ENCODE measurements at places on chromosomes 13 and 19.
A peak's percentile ranks its signal among the peaks of the same experiment; 100 is the strongest.

DNA sequence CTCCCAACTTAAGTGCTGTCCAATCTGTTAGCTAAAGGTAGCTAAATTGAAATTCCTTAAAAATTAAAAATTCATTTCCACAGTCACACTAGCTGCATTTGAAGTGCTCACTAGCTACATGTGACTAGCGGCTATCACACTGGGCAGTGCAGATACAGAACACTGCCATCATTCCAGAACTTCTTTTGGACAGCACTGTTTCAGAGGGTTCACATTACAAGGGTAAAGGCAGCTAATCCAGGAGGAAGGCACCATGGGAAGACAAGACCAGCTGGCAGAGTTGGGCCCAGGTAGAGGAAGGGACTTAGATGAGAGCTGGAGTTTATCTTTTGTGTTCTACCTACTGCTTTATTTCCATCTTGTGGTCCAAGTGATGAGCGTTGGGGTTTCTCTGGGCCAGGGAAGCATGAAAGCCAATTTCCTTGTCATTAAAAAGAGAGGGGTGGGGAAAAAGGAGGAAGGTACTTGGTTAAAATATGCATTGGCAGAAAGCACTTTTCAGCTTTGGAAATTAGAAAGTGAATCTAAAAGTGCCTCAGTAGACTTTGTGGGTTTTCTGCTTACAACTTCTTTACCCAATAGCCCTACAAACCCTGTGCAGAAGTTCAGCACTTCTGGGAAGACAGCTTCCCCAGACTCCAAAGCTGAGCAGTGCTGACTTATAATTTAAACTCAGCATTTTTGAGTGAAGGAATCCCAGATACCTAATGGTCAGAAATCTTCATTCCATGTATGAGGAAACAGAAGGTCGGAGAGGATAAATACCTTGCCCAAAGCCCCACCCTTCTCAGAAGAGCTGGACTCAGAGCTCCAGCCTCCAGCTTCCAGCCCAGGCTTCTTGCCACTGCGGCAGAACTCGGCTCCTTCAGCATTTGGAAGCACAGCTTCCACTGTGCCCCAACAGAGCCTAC lies 49.5 kb downstream of the ATP7B start:
- no peak for DNase-seq

DNA sequence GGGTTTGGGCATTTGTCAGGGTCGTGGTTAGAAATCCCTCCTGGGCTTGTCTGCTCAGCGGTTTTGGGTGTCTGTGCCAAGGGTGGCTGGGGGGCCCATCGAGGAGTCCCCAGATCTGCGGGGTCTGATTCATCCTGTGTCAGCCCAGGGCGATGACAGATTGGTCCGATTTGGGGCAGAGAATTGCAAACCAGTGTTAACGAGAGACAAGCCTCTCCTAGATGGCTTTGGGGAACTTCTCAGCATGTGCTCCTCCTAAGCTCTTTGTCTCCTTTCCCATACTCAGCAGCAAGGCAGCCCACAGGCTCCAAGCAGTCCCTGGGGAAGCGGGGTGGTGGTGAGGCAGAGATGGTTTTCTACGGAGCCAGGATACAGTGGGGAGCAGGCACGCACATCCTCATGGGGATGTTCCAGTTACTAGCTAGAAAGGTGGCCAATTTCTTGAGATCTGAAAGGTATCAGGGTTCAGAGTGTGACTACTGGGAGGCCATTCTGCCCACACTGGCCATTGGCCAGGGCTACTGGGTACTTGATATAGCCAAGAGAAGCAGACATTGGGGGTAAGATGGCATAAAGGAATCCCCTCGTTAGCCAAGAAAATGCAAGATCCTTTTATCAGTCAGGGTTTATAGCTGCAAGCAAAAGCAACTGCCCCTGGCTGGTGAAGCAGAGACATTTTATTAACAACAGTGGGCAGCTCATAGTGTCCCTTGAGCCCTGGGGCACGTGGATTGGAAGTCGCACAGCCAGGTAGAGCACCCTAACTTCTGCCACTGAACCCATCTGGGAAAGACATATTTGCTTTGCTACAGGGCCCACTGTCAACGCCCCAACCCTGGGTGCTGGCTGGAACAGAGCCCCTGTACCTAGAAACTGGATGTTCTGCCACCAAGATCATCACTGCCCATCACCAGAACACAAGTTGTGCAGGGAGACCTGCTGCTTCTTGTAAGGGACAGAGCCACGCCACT lies 63.6 kb downstream of the RGCC start:
- no peak for DNase-seq

DNA sequence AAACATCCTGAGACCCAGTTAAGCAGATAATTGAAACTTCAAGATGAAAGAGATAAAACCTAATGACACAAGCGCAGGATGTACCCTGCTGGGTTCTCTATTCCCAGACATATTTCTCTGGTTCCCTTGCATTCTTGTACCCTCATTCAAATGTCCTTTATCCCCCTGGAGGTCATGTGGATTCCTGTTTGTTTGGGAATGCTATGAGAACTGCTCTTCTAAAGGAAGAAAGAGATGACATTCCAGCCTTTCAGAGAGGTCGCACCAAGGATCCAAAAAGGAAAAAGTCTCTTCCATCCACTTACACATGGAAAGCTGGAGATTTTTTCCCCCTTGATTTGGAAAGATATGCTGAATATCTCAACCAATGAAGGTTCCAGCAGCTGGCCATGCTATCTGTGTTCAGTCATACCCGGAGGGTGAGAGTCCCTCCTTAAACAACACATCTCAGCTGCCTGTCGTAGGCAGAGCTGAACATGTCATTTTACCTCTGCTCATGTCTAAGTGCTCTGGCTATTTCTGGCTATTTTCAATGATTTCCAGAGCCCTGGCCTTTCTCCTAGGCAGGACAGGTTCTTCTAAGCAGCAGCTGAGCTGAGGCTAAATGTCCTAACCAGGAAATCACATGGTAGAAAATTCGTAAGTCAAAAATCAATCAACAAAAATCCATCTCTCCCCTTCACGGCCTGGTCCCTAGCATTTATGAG lies 52.5 kb downstream of the C13orf42 start:
- no peak for DNase-seq

- DNase-seq, result peak; percentile 46
Measured at GRCh38 chr19:18637673-18638630, 1.1 kb downstream of the KLHL26 start.

DNA sequence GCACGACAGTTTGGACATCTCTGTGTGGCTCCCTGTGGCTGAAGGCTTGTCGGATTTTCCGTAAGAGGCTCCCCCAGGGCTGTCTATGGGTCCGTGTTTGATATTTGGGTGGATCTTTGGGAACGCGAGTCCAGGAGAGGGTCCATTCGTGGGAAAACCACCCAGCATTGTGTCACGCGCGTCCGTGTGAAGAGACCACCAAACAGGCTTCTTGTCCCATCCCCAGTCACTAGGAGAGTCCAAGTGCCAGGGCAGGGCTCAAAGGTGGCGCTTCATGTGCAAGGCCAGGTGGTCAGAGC lies 2.4 kb downstream of the KLF1 start:
- DNase-seq, result no peak

Data from Kasumi-1 (cell line).